COLO829 (cell line): ENCODE measurements at places on chromosomes 7 and 10.

DNA sequence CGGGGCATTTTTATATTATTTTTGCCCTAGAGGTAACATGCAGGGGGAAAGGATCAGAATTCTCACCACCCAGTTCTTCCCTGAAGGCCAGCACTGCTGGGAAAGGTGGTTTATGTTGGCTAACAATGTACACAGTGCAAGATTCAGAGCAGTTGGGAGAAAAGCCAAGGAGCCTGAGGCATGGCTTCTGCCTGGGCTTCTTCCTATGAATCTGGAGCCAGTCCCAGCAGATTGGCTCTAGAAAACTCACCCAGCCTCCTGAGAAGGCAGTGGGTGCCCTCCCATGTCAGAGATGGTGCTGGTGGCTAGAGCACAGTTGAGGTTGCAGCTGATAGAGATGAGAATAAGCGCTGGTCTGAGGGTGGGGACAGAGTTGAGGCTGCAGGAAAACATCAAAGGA lies 44.7 kb upstream of the GPR26 start:
- no peak for DNase-seq

DNA sequence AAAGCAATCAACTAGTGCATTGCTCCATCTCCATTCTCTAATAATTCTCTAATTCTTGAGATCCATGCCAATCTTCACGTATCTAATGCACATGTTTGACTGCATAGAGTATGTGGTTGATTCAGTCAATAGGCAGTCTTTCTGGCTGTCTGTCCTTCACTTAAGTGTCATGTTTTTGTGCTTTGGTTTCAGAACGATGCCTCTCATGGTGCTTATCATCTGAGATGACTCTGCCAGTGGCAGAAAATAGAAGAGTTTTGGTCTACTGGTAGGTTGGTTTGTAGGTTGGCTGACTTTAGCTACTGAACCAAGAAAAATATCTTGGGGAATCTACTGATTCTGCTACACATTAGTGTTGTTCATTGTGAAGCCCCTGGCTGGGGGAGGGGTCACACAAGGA lies 364.2 kb downstream of the SFMBT2 start:
- DNase-seq = no peak

GRCh38 chr7:56447864-56448693 lies 331.9 kb upstream of the NUPR2 start:
- DNase-seq = peak; percentile 0

- no peak for DNase-seq
Observed at GRCh38 chr10:58723966-58724365, 211.3 kb downstream of the BICC1 start.

GRCh38 chr7:158025686-158026600 lies 561.7 kb downstream of the PTPRN2 start:
- DNase-seq = no peak

GRCh38 chr7:47444376-47445098 lies 137.4 kb downstream of the TNS3 start:
- peak; percentile 60 for DNase-seq

DNA sequence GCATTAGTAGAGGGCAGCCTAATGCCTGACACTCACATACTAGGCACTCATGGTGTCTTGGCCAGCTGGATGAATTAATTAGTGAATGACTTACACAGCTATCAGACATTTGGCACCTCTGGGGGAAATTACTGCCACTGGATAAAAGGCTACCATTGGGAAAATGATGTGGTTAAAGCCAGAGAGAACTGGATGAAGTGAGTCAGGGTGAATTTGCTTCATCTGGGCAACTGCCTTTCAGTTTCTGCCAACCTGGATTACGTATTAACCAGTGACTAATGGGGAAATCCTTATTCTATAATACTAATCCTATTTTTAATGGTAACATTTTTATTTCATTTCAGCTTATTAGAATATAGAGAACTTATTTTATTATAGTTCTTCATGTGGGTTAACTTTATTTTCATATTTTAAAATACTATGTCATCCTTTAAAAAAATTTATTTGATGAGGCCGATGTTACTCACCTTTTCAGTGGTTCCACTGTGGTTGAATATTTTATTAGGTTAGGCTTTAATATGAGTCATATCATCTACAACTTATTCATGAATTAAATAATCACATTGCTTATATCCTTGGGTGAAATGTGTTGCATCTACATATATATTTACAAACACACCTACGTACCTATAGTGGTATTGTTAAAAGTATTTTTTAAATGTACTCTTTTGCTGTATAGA lies 85.6 kb upstream of the CAPZA2 start:
- peak; percentile 42 for DNase-seq

DNA sequence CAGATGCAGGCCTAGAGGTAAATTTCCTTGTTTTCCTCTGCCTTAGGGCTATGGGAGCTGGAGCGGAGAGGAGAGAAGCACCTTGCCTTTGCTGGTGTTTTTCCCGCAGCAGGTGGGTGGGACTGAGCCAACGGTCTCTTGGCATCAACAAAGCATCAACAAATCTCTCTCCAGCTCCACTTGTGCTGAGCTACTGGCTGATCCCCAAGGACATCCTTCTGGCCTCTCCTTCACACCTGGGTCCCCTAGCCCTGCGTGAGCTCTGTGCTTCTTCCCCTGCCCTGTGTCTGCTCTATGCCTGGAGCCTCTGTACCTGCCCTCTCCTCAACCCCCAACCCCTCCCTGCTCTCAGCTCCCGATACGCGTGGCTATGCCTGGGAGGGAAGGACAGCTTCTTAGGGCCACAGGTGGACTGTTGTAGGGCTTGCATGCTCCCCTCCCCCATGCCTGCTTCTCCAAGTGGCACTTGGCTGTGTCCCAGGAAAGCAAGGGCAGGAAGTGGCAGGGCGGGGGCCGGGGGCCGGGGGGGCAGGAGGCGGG lies 3.2 kb upstream of the CLDN4 start:
- DNase-seq = no peak

DNA sequence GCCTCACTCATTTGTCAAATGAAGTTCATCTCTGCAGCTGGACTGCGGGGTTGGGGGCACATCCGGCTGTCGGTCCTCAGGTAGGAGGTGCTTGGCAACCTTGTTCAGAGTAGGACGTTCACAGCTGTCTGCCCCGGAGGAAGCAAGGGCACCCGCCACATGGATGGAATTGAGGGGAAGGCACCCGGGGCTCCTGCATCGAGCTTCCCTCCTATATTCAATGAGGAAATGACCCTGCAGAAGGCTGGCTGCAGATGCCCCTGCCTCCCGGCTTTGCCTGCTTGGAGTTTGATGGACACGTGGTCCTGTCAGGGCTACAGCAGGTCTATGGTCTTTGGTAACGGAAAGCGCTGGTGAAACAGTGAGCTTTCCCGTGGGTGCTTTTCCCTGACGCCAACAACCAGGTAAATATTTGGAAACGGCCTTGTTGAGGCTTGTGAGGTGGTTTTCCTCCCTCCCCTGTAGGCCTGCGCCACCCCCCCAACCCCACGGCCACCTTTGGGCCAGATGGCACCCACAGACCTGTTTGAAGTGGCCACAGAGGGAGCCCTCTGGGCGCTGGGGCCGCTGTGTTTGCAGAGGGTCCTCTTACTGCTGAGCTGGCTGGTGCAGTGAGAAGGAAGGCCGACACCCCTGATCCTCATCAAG lies 32.9 kb downstream of the HTRA1 start:
- DNase-seq = no peak

GRCh38 chr10:71812913-71813590 lies 38.0 kb downstream of the PSAP start:
- DNase-seq = no peak

GRCh38 chr7:101985057-101985902 lies 167.9 kb downstream of the CUX1 start:
- peak; percentile 25 for DNase-seq

GRCh38 chr7:70360557-70360956 lies 762.3 kb downstream of the AUTS2 start:
- DNase-seq = no peak

GRCh38 chr7:1505731-1506550 lies 1.8 kb upstream of the INTS1 start:
- no peak for DNase-seq

GRCh38 chr7:105911961-105912575 lies 35.7 kb upstream of the ATXN7L1 start:
- no peak for DNase-seq

GRCh38 chr10:86630079-86630478 lies 24.3 kb upstream of the OPN4 start:
- no peak for DNase-seq

DNA sequence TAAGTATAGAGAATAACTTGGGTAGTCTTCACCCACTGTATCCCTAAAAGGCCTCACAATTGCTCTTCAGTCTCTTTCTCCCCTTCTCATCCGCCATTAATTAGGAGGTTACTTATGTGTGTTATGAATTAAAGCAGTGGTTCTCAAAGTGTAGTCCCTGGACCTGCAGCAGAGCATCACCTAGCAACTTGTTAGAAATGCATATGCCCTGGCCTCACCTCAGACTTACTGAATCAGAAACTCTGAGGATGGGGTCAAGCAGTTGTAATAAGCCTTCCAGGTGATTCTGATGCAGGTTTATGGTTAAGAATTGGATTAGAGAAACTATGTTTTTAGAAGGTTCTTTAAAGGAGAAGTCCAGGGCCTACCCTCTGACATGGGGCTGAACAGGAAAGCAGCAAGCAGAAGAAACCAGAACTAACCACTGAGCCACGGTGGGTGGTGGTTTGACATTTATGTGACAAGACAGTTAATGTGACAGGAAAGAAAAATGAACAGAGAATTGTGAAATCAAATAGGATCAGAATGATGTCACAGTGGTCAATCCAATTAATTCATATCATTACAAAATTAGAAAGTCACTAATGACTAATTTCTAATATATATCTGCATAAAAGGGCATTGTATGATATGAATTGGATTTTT lies 37.6 kb downstream of the ENTPD1 start:
- DNase-seq = no peak

DNA sequence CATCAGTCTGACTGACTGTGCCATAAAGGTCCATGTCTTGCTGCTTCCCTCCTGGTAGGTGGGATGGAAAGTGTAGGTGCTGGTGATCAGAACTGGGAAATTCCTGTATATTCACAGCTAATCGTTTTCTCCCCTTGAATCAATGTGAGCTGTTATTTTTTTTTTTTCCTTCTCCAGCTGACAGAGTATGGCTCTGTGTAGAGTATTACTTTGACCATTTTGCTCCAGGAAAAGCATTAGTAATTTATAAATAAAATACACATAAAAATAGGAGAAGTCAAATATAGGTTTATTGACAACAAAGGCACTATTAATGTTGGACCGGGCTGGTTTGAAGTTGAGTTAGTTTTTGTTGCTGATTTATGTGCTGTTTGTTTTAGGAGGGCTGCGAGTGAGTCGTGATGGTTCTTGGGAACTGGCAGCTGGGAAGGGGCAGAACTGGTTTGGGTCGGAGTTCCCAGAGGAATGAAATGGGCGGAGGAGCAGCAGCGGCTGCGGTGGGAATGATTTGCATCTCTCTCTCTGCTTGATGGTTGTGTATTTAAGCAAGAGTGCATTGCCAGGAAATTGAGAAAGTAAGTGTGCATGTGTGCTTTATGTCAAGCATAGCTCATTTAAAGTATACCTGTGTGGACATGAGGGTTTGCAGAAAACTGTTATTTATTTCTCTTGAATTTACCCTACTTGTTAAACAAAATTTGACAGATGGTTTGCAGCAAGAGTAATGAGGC lies 80.9 kb downstream of the LRMDA start:
- no peak for DNase-seq

DNA sequence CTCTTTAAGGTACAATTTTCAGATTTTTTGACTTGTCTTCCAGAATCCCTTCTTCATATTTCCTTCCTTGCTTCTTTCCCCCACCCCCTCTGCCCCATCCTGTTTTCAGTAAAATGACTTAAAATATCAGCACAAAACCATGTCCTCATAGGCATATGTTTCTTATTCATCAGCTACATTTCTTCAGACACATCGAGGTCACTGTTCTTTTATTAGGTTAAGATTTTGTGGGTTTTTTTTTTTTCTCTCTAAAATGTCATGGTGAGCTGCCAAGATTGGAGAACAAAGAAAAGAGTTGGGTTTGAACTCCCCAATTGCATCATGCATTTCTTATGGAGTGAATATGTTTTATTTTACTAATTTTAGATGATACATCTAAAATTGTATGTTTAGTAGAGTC lies 35.8 kb downstream of the LAMB4 start:
- DNase-seq = peak; percentile 39

DNA sequence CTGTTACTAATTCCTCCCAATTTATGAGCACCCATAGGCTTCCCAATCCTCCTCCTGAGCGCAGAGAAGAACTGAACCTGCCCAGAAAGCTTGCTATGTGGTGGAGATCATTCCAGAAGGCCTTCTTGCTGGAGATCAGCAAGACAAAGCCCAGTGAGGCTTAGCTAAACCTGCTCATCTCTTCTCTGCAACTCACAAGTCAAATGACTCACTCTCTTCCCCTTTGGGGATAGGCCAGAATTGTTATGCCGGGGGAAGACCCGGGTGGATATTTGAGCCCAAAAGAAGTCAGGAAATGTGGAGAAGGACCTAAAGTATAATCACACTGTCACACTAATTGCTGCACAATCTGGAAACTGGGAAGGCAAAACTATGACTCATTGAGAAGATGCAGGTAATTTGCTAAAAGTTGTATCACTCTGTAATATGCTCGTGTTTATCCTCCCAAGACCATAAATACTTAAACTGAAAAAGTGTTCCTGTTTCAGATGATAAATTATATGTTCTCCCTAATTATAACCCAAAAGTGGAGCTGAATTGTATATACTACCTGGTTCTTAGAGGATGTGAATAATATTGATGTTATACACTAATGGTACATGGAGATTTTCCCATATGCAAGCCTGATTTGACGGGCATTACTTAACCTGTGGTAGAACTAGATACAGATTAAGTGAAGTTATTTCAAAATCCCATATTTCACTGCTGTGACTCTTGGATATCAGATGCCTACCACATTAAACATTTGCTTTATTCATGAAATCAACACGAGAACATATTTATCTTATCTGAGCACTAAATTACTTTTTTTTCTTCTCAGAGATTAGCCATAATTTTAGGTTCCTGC lies 6.4 kb downstream of the NEBL start:
- no peak for DNase-seq

- DNase-seq = no peak
Observed at GRCh38 chr7:1484569-1484968, 19.6 kb downstream of the INTS1 start.

DNA sequence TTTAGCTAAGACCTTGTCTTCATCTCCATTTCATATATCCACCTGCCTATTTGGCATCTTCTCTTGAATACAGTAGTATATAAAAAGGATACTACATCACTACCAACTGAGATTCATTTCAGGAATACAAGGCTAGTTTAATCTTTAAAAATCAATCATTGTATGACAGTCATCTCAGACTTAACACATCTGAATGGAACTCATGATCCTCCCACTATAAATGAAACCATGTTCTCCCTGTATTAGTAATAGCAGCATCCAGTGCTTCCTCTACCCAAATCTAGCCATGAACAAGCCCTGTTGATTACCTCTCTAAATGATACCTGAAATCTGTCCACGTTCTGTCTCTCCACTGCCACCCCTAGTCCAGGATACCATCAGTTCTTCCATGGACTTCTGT lies 196.2 kb downstream of the CDK14 start:
- no peak for DNase-seq

GRCh38 chr7:82263920-82264782 lies 179.4 kb downstream of the CACNA2D1 start:
- peak; percentile 19 for DNase-seq

GRCh38 chr7:76327610-76328009 lies 25.1 kb downstream of the HSPB1 start:
- DNase-seq = no peak

GRCh38 chr7:110698576-110698975 lies 392.4 kb upstream of the LRRN3 start:
- no peak for DNase-seq
